ENCODE measurements at places on chromosomes 2 and 18.

GRCh38 chr2:46849046-46849715, 66.4 kb downstream of the MCFD2 start:
- DNase-seq = no peak

DNA sequence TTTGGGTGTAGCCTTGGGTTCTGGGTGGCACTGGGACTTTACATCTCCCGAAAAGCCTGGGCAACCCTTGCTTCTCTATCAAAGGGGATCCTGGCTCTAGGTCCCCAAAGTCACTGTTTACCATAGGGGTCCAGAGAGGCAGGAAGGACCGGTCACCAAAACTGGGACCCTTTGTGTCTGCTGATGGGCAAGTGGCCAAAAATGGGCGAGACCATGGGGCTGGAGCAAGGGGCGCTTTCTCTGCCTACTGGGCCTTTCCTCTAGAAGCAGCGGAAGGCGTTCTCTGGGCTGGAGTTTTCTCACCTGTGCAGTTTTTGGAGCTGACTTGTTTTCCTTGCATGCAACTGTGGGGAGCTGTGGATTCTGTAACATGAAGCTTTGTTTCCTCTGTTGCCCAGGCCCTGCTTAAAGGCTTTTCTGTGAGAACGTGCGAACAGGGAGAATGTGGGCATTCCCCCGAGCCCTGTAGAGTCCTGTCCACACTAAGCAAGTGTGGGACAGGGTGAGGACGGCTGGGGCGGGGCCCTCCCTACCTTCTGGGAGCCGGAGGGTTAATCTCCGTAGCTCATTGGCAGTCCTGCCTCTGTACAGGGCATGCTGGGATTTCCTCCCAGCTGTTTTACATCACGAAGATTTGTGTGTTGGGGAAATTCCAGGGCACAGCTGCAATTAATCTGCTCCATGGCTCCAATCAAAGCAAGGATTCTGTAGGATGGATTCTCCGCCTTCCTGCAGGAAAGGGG, 50.2 kb downstream of the TGOLN2 start:
- no peak for DNase-seq

DNA sequence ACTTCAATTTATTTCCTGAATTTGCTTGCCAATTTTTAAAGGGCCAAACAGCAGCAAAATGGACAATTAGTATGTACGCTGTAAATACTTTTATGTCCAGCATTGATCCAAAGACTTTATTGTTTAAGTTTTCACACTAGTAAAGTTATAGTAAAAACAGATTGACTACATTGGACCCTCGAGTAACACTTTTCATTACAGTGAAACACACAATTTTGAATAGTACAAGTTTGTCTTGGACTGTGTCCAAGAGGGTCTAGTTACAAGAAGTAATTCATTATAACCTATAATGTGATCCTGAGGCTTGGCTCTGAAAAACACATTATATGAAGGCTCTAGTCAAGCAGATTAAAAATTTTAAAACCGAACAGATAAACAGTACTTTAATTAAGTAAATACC, 11.4 kb upstream of the RBBP8 start:
- no peak for DNase-seq

DNA sequence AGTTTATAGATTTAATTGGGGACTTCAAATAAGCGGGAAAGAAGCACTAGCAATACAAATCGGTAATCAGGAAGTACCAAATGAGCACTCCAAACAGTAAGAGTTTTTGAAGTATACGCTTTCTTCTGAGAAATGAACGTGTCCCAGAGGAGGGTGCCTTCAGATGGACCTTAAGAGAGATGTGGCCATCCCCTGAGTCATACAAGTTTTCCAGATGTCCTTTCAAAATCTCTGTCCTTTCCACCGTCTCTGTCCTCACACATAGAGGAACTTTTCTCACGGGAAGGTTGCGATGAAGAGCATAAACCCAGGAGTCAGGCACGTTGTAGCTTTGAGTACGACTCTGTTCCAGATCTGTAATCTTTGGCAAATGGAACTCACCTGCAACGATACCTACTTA, 1.7 kb upstream of the SMAD2 start:
- DNase-seq = no peak

Data from stimulated activated CD8-positive, alpha-beta memory T cell treated with anti-CD3 and anti-CD28 coated beads, Interleukin-15, amount 100 ng/mL, for 48 hours (primary cell).